ENCODE measurements at places on chromosomes 13 and 19.

DNA sequence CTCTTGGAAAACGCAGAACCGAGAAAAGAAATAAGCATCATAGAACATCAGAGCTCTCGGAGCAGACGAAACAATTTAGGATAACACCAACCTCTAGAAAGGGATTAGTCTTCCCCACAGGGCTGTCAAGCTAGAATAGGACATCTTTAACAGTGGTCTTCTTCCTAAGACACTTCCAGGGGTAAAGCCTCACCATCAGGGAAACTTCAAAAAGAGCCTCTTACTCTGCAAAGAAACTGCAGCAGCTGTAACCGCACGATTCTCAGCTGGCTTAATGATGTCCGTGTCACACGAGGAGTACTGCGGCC, 642 bp downstream of the ZNF571 start:
- no peak for DNase-seq

DNA sequence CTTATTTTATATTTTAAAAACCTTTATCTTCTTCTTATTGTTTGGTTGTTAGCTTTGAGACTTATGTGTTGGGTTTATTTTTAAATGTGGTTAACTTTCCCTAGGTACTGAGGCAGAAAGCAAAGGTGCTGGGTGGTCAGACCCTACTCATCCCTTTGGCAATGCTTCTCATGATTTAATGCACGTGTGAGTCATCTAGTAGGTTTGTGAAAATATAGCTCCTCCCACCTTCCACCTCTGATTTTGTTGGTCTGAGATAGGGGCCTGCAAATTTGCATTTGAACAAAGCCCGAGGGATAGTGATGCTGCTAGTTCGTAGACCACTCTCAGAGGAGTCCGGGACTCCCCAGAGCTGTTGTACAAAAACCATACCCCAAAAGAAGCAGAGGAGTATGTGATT, 771.3 kb upstream of the ARGLU1 start:
- DNase-seq: no peak

GRCh38 chr13:29125191-29125933, 305.2 kb downstream of the MTUS2 start:
- DNase-seq: no peak

DNA sequence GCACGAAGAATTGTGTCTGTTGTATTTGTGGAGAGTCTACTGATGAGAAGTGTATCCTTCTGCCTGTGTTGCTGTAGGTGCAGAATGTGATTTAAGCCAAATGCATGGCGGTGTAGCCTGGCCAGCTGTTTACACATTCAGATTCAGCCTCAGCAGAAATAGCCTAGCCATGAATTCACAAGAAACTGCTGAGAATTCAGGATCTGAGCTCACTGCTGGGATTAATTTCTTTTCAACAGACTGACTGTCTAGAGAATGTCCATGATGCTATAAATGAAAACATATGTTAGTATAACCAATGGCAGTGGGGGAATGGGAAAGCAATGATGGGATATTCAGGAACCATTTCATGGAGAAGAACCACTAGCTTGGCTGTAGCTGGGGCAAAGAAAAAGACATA, 77.4 kb upstream of the RNF113B start:
- no peak for DNase-seq

DNA sequence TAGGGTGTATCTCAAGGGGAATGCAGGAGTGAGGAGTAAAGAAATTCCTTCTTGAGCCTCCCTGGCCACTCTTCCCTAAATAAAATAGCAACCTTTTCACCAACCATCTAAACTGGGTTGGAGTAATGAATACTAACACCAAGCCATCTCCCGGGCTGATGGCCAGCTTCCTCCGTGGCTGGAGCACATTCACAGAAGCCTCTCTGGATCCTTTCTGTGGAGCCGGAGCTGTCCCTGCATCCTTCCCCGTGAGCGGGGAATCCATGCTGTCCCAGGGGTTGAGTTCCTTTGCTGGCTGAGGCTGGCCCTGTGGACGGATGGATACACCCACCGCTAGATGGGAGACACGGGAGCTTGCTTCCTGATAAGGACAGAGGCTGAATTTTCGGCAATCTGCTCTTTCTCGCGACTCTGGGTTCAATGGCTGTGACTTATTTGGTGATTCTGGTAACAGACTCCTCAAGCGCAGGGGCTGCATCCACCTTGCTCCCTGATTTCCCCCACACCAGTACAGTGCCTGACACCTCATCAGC, 370.3 kb downstream of the ZNF536 start:
- no peak for DNase-seq
